ENCODE measurements at places on chromosomes 7 and 10.

GRCh38 chr7:101747879-101748345 is 69.5 kb upstream of the CUX1 start:
- no peak for DNase-seq

DNA sequence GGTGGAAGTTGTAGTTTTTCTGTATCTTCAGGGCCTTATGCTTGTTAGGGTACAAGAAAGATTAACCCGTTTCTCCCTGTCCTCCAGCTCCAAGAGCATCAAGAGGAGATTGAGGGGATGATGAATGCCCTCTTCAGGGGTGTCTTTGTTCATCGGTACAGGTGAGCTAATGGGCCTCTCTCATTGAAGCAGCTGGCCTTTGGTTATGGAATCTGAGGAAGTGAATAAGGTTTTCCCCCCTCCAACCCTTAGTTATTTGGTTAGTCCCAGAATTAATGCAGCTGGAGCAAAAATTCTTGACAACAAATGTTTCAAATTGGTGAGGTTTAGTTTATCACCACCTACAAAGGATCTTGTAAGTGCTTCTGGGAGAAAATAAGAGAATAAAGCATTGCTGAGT is 17.5 kb downstream of the STAG3 start:
- DNase-seq, result no peak

DNA sequence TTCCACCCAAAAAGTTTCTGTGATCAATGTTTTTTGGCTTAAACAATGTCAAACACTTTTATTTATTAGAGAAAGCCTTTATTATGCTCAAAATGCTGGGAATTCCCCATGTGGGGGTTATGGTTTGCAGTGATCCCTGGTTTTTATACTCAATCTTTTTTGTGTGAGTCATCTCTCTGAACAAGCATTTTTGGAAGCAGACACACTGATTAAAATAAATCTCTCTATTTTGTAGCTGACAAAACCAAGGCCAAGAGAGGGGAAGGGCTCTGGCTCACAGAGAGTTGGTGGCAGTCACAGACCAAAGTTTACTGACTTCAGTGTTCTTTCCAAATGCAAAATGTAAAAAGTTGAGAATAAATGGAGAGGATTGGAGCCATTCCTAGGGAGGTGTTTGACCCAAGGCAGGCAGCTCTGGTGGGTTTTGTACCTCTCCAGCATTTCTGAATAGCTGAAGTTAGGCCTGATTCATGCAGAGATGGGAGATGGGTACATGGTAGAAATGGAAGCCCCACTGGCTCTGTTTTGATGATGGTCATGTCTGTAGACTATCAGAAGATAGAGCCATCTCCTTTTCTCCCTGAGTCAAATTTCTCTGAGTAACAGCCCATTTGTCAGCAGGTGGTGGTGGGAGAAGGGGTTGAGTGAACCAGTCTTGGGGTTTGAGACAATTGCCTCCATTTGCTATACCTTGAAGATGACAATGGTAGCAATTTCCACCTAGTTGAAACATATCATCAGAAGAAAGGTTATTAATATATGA is 45.4 kb upstream of the NAMPT start:
- peak; percentile 28 for DNase-seq

- no peak for DNase-seq
Measured at GRCh38 chr7:70520611-70521010, 611.3 kb upstream of the GALNT17 start.

- DNase-seq, result no peak
Measured at GRCh38 chr7:26987338-26987737, 108.5 kb downstream of the HOXA1 start.

DNA sequence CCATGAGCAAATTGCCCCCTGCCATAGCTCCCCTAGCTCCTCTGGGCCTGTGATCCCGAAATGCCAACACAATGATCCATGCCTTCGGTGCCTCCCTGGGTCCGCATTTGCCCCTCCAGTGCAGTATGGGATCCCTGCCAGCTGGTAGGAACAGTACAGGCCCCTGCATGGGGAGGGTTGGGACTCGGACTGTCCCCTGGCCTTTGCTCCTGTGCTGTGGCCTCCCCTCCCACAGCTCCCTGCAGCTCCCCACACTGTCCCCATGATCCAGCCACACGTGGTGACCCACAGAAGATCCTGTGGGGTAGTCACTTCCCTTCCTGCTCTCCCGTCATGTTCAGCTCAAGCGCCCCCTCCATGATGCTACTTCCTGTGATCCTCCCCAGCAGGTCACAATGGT is 140.3 kb downstream of the MAPK8 start:
- DNase-seq, result no peak

All from fibroblast of skin of left biceps (primary cell).